Choroid plexus epithelial cell (primary cell): ENCODE measurements at places on chromosomes 7 and 10.

GRCh38 chr7:104767826-104768536 lies 246.0 kb upstream of the KMT2E start:
- DNase-seq = no peak

DNA sequence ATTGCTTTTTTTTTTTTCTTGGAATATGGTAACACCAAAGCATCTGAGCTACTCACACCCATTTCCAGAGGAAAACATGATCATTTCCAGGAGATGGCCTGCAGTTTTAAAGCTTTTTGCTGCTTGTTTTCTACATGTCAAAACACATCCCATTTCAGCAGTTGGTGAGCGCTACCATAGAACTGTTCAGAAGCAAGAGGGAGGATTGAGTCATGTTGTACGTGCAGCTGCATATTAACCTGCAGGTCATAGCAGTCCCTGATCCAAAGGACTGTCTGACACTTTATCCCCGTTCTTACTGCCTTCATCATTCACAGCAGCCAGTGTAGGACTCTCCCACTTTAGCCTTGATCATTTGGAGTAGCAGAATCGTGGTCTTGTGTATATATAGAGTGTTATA lies 124.6 kb downstream of the AUTS2 start:
- peak; percentile 13 for DNase-seq

GRCh38 chr7:125423458-125424155 lies 494.0 kb upstream of the POT1 start:
- DNase-seq = peak; percentile 92

GRCh38 chr7:16564023-16564380 lies 37.4 kb downstream of the LRRC72 start:
- no peak for DNase-seq

GRCh38 chr10:119159332-119159731 lies 6.2 kb downstream of the SFXN4 start:
- no peak for DNase-seq

- DNase-seq = no peak
These were observed 19.6 kb downstream of the LRRC27 start for GRCh38 chr10:132351611-132352010.

GRCh38 chr10:112952282-112953173 lies 2.5 kb downstream of the TCF7L2 start:
- DNase-seq = peak; percentile 41

DNA sequence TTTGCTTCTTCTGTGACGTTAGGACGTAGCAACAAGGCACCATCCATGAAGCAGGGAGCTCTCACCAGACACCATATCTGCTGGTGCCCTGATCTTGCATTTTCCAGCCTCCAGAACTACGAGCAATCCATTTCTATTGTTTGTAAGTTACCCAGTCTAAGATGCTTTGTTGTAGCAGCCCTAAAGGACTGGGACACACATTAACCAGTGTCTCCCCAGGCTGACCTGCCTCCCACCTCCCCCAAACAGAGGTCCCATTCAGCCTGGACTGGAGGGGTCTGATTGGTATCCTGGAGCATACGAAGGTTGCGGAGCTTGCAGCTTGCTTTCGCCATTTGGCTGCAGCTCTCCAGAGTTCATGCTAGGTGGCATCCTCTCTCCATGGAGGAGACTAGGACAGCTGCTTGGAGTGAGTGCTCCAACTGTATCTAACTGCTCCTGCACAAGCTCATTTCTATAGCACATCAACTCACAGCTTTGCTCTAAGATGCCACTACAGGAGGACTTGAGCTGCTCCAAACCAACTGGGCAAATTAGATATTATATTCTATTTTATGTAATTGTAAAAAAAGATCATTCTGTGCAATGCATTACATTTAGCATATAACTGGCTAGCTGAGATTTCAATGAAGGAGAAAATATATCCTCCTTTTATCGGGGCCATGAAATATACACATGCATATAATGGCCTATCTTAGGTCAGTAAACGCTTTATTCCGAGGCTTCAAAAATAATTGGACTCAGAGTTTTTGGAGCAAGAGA lies 8.0 kb upstream of the GRK5 start:
- peak; percentile 96 for DNase-seq

- no peak for DNase-seq
These were observed 38.8 kb downstream of the FIGNL1 start for GRCh38 chr7:50411332-50411731.

GRCh38 chr10:91575044-91575610 lies 57.7 kb downstream of the PPP1R3C start:
- DNase-seq = no peak

- no peak for DNase-seq
These were observed 12.3 kb downstream of the TCF7L2 start for GRCh38 chr10:112962343-112962742.

- DNase-seq = no peak
These were observed 53.6 kb downstream of the VPS41 start for GRCh38 chr7:38855386-38855785.

- peak; percentile 24 for DNase-seq
These were observed 35.0 kb downstream of the EVX1 start for GRCh38 chr7:27277628-27278027.

DNA sequence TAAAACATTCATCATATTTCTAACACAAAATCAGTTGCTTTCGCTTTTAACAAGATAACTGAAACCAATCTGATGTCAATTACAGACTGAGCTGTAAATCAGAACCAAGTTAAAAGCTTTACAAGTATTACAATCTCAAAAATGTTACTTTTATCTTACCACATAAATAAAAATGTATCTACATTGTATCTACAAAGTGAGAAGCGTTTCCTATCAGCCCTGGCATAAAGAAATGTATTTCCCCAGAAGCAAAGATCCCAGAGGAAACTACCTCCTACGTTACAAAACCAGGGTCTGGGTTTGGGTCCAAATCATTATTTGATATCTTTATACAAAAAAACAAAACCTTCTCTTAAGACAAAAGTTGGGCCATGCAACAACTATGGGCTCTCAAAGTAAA lies 2.6 kb downstream of the SMURF1 start:
- DNase-seq = no peak

- no peak for DNase-seq
These were observed 5.3 kb upstream of the KLRG2 start for GRCh38 chr7:139488810-139489209.

DNA sequence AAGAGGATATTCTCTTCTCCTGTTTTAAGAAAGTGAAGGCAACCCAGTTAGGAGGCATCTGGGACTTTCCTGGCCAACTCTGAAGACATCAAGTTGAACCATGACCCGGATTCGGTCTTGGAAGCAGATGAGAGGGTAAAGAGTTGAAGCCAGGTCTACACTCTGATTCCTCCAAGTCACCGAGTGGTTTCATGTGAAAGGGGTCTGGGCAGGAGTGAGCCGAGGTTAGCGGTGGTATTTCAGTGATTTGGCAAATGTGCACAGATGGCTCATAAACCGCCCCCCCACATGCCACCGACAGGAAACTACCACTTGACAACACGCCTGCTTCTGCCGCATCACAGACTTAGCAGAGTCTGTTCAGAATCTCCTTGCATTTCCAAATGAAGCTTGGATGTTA lies 11.4 kb upstream of the REPIN1 start:
- no peak for DNase-seq

- DNase-seq = peak; percentile 50
These were observed 646.2 kb upstream of the SEMA3D start for GRCh38 chr7:85833066-85833465.

GRCh38 chr7:143016996-143017395 lies 9.9 kb downstream of the OR9A2 start:
- no peak for DNase-seq

- peak; percentile 73 for DNase-seq
These were observed 49.3 kb downstream of the PPP1R17 start for GRCh38 chr7:31735991-31736982.

DNA sequence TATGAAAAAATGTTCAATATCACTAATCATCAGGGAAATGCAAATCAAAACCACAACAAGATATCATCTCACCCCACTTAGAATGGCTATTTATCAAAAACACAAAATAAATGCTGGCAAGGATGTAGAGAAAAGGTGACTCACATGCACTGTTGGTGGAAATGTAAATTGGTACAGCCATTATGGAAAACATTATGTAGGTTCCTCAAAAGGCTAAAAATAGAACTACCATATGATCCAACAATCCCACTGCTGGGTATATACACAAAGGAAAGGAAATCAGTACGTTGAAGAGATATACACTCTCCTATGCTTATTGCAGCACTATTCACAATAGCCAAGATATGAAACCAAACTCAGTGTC lies 50.2 kb downstream of the CDK1 start:
- DNase-seq = peak; percentile 36

GRCh38 chr10:33026422-33026821 lies 68.4 kb upstream of the ITGB1 start:
- DNase-seq = no peak

GRCh38 chr10:90588222-90588621 lies 269.6 kb downstream of the HTR7 start:
- DNase-seq = no peak

DNA sequence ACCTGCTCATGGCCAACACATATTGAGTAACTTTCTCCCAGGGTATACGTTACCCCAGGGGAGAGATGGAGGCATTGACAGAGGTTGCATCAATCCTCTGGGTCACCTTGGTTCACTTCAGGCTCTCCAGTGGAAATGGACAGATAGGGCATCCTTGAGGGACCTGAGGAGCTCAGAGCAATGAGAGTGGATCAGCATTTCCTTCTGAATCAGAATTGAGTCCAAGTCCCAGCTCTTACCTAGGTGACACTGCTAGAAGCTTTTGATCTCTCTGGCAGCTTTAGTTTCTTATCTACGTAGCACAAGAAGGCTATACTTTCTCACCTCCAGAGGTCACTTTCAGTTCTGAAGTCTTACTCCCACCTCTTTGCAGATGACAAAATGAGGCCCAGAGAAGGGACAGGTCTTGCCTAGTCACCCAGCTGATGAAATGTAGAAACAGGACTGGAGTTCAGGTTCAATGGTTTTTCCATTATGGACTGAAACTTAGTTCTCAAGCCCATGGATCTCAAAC lies 35.2 kb downstream of the PANK1 start:
- no peak for DNase-seq
